ENCODE measurements at places on chromosomes 2 and 18.
A peak's percentile ranks its signal among the peaks of the same experiment; 100 is the strongest.

DNA sequence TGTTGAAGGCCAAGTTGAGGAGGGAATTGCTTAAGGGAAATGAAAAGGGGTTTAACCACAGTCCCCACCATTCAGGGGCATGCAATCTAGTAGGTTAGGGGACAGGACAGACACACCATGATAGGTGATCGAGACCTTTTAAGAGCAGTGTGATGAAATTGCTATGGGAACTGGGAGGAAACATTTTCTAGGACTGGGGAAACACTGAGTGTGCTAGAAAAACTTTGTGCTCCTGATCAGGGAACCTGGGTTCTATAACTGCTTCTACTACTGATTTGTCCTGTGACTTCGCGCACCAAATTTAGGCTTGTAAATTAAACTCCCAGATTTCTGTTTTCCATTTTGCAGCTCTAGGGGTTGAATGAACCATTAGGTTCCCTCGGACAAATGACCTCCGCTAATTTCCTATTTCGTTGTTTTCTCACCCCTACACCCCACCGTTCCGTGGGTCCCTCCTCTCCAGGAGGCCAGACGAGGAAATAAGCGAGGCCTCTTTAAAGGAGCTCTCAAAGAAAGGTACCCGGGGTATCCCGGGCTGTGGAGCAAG, 371 bp upstream of the LCLAT1 start:
- DNase-seq: no peak

GRCh38 chr2:237791977-237792727, 6.4 kb upstream of the RBM44 start:
- DNase-seq: no peak

DNA sequence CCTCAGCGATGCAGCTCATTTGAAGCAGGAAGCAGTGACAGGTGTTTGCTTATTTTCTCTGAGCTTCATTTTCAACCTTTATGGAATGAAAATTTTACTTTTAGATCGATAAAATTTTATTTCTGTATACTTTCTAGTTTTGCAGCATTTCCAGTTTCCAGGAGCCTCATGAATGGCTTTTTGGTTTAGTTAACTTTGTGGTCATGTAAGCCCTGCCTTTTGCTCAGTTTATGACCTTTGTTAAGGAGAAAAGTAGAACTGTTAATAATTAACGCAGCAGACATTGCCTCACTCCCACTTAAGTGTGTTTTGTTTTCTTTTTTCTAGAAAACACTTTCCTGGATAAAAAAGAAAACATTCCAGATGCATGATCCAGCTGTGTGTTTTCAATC, 4.4 kb upstream of the FARP2 start:
- no peak for DNase-seq

DNA sequence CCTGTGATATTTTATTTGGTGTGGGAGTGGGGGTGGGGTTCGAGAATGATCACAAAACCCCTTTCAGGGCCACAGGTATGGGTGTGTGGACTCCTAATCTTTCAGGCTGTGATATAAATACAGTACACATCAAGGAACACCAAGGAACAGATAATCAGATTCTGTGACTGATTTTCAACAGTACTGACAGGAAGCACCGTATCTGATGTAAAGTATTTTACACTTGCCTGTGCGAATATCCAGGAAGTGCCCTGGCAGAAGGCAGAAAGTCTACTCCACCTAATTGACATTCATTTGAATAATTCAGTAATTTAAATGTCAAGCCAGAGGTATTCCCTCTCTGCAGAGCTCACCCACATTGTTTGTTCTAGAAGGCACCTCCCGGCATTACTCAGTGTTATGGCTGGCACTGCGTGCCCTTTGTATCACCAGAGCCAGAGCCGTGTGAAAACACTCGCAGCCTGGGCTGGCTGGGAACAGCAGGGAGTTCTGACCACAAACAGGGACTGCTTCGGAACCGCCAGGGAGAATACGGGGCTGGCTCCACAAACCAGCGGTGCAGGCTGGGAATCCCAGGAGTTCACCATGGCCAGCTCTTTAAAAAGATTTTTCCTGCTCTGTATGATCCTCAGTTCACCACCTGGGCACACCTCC, 91.8 kb downstream of the ACVR1 start:
- peak; percentile 6 for DNase-seq

GRCh38 chr18:71028285-71028762, 739.5 kb downstream of the SOCS6 start:
- DNase-seq: no peak

- DNase-seq: no peak
Measured at GRCh38 chr2:144230033-144230432, 289.9 kb downstream of the ZEB2 start.

- DNase-seq: no peak
Measured at GRCh38 chr18:36187826-36188721, 777 bp downstream of the MOCOS start.

GRCh38 chr2:180949896-180950295, 30.5 kb upstream of the UBE2E3 start:
- no peak for DNase-seq

Measured in CD4-positive, alpha-beta T cell treated with Interleukin-6 at 100 ng/mL for 8 hours (primary cell).